Fibroblast of villous mesenchyme (primary cell): ENCODE measurements at places on chromosomes 13 and 19.

- DNase-seq: no peak
Observed at GRCh38 chr19:307111-307531, 15.9 kb upstream of the PLPP2 start.

GRCh38 chr19:34962687-34963572, 1.1 kb downstream of the ZNF792 start:
- no peak for DNase-seq

DNA sequence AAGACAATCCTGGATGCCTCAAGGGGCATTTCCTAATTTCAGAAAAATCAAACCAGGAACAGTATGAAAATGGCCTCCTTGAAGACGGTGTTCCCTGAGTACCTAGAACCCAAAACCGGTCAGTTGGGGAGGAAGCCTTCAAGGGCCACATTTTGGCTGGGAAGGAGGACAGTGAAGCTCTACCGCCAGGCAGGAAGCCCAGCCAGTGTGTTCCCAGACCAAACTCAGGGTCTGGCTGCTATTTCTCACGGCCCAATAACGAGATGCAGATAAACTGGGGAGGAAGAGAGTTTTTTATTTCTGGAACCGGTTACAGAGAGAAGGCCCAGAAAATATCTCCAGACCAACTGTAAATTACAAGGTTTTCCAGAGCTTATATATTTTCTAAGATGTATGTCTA, 24.3 kb upstream of the CEACAM21 start:
- no peak for DNase-seq

- DNase-seq: no peak
Observed at GRCh38 chr13:75255147-75255546, 226.8 kb downstream of the TBC1D4 start.

DNA sequence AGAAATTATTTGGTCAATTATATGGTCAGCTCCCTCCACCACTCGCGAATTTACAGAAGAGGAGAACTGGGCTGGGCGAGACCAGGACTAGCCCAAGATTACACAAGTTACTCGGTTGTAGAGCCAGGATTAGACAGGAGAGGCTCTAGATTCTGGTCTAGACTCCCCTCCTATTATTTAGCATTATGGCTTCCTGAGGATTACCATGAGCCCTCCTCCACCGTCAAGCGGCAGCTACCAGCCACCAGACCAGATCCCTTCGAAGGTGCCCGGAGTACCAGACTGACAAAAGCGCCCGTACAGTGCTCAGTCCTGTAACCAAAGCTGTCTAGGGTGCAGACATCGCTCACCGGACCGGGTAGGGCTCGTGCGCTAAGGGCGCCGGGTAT, 497 bp upstream of the MLNR start:
- no peak for DNase-seq

- peak; percentile 80 for DNase-seq
Observed at GRCh38 chr13:32008518-32009175, 22.9 kb upstream of the FRY start.

DNA sequence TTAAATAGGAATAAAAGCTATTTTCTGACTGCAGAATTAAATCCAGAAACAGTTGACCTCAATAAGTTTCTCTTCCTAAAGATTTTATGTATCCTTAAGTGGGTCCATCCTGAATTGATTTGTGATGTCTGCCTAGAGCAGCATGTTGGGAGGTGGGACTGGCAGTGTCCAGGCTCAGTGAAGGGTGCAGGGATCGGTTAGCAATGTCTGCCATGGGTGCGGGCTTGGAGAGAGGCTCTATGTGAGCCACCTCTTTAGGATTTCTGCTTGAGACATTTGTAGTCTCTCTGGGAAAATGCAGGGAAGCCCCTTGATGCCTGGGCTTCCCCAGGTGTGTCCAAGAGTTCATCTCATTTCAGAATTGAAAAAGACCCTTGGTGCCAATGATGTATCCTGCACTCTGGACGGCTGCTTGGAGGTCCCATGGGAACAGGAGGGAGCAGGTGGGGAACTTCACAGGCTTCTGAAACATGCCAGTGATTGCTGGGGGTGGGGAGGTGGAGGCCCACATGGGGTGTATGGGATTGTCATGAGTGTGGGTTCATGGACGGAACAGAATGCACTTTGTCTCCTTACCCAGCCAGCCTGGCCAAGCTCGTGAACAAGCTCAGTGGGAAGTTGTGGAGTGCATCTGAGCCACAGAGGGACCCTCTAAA, 6.2 kb upstream of the COLGALT1 start:
- DNase-seq: no peak

DNA sequence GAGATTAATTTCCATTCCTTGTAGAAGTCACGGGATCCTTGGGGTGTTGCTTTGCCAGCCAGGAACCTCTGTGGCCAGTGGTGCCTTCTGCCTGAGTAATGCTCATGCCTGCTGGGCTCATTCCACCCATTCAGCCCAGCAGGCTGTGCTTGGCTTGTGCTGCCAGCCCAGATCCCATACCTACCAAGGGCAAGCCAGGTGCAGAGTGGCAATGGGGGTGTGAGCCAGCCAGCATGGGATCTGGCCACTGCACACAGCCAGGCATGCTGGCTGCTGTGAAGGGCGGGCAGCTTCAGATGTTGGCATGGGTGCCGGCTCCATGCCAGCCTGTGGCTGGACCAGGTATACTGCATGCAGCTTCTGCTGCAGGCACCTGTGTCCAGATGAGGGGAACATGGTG, 42.5 kb downstream of the WDFY2 start:
- DNase-seq: no peak

- DNase-seq: no peak
Observed at GRCh38 chr19:8151767-8152035, 2.3 kb upstream of the FBN3 start.

- DNase-seq: no peak
Observed at GRCh38 chr19:35959040-35959967, 23.1 kb downstream of the LRFN3 start.

GRCh38 chr19:48836089-48837017, at the start of gene HSD17B14:
HSD17B14 (minus strand) TSS chr19:48836491; CDS start chr19:48836411, 80 bp downstream.
- DNase-seq: peak; percentile 65

DNA sequence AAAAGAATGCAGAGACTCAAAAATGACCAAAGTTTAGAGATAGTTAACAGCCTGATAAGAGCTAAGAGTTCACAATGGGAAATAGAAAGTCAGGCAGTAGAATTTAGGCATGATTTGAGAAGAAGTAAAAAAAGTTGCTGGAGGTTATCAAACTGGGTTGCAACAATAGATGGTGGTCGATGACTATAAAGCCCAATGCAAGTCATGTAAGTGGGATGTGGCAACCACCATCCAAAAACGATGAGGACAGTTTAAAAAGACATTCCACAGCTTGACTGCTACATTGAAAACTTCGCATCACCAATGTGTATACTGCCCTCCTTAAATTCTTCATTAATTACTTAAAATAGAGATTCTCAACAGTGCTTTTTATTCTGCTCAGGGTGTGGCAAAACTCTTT, 19.7 kb downstream of the ELF1 start:
- no peak for DNase-seq

- peak; percentile 2 for DNase-seq
Observed at GRCh38 chr13:96822895-96823294, 171.4 kb downstream of the OXGR1 start.

- DNase-seq: peak; percentile 70
Observed at GRCh38 chr19:31518216-31519020, 169.2 kb upstream of the TSHZ3 start.

GRCh38 chr19:1407528-1408299, at the start of gene DAZAP1:
DAZAP1 (plus strand) TSS chr19:1407586; CDS start chr19:1407774, 188 bp downstream.
- no peak for DNase-seq

DNA sequence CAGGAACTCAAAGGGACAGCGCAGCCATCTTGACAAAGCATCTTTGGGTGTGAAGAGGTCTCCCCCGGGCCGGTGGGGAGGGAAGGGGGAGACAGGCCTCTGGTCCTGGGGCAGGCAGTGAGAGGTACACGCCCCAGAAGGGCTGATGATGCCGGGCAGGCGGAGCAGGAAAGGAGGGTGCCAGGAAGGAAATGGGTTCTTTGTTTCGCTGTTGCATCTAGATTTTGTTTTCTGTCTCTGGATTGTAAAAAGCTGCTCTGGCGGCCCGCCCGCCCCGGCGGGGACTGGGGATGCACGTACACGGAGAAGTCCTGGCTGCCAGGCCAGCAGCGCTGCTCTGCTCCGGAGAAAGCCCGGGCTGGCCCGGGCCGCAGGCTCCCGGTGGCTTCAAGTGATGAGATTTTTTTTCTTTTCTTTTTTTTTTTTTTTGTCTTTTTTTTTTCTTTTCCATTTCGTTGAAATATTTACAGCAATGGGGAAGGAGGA, 13.2 kb upstream of the ASF1B start:
- DNase-seq: peak; percentile 37

DNA sequence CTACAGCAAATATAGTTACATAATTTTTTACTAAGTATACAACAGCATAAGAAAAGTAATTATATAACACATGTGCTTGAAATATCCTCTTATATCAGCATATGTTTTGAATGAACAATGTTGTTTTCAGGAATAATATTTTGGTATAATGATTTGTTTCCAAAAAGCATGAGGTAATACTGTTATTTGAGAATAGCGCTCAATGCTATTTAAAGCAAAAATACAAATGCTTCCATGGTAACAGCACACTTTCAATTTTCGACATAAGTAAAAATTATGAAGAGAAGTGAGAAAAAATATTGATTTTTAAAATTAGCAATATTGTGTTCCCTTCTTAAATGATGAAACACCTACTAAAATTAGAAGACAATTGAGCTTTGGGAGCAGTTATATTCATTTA, 715.9 kb upstream of the ATXN8OS start:
- no peak for DNase-seq

- DNase-seq: no peak
Observed at GRCh38 chr19:15173746-15174404, 26.9 kb downstream of the NOTCH3 start.

DNA sequence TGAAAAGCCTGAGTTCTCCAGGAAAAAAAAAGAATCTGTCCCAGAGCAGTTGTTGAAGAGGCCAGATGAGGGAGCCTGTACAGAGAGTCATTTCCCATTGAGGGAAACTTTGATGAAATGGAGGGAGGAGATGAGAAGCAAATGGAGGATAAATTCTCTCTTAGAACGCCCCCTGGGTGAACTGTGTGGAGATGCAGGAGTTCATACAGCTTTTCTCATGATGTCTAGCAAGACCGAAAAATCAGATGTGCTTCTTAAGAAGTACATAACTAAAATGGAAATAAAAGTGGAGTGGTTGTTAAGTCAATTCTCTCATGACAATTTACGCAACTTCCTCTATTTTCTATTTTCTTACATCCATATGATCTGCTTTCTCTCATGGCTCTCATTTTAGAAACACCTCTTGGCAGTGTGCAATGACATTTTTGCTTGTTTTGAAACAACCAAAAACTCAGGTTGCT, 1263.1 kb downstream of the PCDH9 start:
- peak; percentile 15 for DNase-seq

GRCh38 chr13:109880371-109881346, 94.3 kb upstream of the IRS2 start:
- DNase-seq: no peak

- DNase-seq: no peak
Observed at GRCh38 chr13:36966404-36966803, 32.7 kb downstream of the ALG5 start.

DNA sequence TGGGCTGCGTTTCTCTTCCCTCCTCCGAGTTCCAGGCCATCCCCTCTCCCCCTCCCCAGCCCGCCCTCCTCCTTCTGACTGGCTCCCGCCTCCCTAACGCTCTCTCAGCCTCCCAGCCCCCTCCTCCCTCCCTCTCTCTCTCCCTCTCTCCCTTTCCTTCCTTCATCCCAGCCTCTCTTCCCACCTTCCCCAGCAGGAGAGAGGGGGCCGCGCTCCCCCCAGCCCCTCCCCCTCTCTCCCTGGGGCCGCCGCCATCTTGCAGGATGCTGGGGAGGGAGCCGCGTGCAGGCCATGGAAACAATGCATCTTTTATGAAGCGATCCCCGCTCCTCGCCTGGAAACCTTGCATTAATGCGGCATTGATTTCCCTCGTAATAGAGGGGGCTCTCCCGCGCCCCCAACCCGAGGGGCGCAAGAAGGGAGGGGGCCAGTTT, 42.6 kb upstream of the ADGRL1 start:
- peak; percentile 46 for DNase-seq

GRCh38 chr19:2048104-2048958, 2.7 kb downstream of the MKNK2 start:
- DNase-seq: no peak

GRCh38 chr19:41478875-41479756, 36.2 kb downstream of the ERICH4 start:
- DNase-seq: no peak

DNA sequence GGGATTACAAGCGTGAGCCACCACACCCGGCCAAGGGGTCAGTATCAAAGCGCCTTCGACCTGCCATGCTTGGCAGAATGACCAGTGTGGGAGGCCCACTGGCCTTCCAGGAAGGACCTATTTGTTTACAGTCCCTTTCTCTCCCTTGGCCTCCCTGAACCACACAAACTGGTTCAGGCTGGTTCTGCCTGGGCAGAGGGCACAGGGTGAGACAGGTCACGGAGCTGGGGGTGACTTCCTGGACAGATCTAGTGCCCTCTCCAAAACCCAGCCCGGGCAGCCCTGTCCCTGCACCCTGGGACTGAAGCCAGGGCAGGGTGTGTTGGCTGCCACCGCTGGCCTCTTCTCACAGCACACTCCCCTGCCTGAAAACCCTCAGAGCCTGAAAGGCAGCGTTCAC, 11.3 kb downstream of the PLEKHF1 start:
- no peak for DNase-seq
